ENCODE measurements at places on chromosomes 12 and 14. TPM values are rescaled to one million over a fixed set of nuclear protein-coding genes. Genes with fewer than 3 reads are reported as not detected.

DNA sequence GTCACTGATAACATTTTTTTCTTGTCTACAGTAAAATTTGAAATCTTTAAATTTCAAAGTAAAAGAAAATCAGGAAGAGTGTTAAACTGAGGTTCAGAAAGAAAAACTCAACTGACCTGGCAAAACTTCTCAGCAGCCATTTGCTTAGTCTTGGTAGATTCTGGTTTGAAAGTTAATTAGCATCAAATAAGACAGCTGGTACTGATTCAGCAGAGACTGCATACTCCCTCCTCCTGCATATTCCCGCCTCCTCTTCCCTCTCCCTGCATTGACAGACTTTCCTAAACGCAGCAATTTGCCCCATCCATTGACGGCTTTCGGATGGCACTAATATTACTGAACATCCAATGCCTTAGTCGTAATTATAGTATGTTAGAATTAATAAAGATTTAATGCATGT is 520.8 kb downstream of the FLRT2 start:
- no peaks in the 10 kb centered on the region for H3K36me3 ChIP-seq
- H3K27ac ChIP-seq, result no peak overlapping the region
- no peaks in the 10 kb centered on the region for H3K4me1 ChIP-seq
- no peaks in the 10 kb centered on the region for H3K27me3 ChIP-seq
- H3K4me3 ChIP-seq, result no peak overlapping the region
- DNase-seq, result no peak

DNA sequence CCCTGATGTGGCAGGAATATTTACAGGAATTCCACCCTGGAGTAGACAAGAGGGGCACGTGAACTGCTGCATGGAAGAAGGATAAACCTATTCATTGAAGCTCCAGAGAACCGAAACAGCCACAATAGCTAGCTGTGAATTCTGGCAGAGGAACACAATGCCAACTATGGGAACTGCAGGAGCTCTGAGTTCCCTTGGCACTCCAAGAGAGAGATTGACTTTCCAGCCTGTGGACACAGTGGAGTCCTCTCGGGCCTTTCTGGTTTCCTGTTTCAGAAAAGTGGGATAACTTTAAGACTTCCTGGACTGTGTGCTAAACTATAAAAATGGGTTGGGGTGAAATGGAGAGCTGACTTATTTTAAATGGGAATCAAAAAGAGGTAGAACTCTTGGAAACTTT is 11.9 kb downstream of the CACNA2D4 start:
- H3K27ac ChIP-seq, result no peak overlapping the region
- no peak for DNase-seq
- no peaks in the 10 kb centered on the region for H3K27me3 ChIP-seq
- H3K4me3 ChIP-seq, result no peak overlapping the region
- no peaks in the 10 kb centered on the region for H3K4me1 ChIP-seq
- no peaks in the 10 kb centered on the region for H3K36me3 ChIP-seq

GRCh38 chr14:80664576-80664975 is 277.0 kb downstream of the CEP128 start:
- H3K4me1 ChIP-seq, result peaks cover 9% of the 10 kb centered on the region
- H3K27ac ChIP-seq, result no peak overlapping the region
- H3K4me3 ChIP-seq, result no peak overlapping the region
- H3K27me3 ChIP-seq, result peaks cover 32% of the 10 kb centered on the region

GRCh38 chr14:69152902-69153151 is at the start of gene DCAF5:
DCAF5 (minus strand) TSS chr14:69153119; CDS start chr14:69152978, 141 bp downstream.
- H3K4me3 ChIP-seq, result peak within 1 kb of the TSS; percentile 96
- DNase-seq, result peak; percentile 96
- peaks cover 21% of the 10 kb centered on the region for H3K36me3 ChIP-seq
- peak within 1 kb of the TSS; percentile 79 for H3K27ac ChIP-seq
- H3K27me3 ChIP-seq, result no peaks in the 10 kb centered on the region

- peaks cover 31% of the 10 kb centered on the region for H3K36me3 ChIP-seq
- no peaks in the 10 kb centered on the region for H3K4me1 ChIP-seq
- no peaks in the 10 kb centered on the region for H3K27me3 ChIP-seq
- peak overlapping the region; percentile 70 for H3K27ac ChIP-seq
- H3K4me3 ChIP-seq, result peak overlapping the region; percentile 87
Observed at GRCh38 chr12:49019443-49020324, 1.1 kb upstream of the PRKAG1 start.

The KRT71 gene
- not detected for total RNA-seq

The CCDC184 gene
- total RNA-seq, result not detected

The TPH2 gene
- 0.38 TPM for total RNA-seq

The MYH6 gene
- not detected for total RNA-seq

The DGLUCY gene
- 28.6 TPM for total RNA-seq

Data from endodermal cell (in vitro differentiated cells).